ENCODE measurements at places on chromosomes 7 and 10.

DNA sequence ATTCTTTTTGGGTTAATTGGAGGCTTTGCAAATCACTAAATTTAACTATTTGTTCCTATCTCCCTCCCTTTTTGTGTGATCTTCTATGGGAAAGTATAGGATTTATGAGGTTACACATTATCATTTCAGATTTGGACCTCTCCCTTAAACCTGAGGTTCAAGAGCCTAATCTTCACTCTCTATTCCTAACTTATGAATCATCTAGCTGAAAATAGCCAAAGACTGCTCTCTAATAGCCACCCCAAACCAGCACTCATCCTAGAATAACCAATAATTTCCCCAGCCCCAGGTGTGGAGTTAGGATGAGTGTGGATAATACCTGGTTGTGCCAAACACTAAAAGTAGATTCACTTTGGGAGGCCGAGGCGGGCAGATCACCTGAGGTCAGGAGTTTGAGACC lies 499.2 kb downstream of the GFRA1 start:
- DNase-seq = peak; percentile 20

DNA sequence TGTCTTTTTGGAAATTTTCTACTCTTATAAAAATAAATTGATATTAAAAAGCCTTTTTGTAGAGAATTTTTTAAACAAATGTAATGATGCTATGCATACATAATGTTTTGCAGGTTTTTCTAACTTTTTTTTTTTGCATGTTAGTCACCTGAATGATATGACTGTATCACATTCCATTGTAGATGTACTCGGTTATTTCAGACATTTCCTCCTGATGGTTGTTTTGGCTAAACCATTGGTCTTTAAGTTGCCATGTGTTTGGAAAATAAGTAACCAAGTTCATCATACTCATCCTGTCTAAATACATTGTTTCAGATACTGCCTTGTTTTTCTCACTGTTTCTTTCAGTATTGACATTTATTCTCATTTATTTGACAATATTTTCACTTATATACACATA lies 25.8 kb downstream of the NHLRC2 start:
- peak; percentile 54 for DNase-seq

GRCh38 chr7:121323515-121324302 lies 5.1 kb upstream of the WNT16 start:
- DNase-seq = no peak

DNA sequence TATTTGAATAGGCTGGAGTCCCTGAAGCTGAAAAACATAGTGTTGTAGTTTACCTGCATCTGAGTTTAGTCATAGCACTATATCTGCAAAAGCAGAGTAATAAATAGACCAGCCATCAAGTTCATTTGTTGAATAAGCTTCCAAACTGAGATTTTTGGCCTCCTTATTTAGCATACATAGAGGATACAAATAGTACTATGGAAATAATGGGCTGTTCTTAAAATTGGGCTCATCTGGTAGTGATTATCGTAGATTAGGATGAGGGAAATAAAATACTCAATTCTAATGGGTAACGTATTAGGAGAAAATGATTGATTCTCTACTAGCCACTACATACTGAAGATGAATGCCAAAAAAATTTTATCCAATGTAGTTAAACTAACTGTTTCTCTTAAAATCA lies 41.4 kb upstream of the TMEM196 start:
- DNase-seq = no peak

- no peak for DNase-seq
Measured at GRCh38 chr7:516216-516605, 3.4 kb downstream of the PDGFA start.

DNA sequence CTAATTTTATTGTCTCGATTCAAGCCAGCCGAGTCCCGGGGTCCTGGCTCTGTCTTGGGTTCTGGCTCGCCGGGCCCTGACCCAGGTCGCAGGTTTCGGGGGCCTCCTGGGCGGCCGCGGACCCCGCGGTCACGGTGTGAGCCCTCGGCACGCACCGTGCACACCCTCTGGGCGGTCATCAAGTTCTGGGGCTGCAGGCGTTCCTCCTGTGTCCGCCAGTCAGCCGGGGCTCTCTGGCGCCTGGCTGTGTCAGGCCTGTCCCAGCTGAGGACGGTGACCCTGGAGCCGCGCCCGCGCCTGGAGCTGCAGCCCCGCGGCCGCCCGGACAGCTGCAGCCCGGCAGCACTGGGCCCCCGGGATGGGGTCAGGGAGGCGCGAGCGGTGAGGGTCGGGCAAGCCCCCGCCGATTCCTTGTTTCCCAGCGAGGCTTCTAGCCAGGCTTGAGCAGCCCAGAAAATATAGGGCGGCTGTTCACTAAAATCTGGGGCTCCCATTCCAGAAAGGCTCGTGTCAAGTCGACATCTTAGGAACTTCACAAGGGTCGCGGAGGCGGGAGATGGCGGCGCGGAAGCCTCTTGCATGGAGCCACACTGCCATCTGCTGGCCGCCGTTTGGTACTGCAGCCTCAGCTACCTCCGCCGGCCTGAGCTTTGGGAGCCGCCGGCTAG lies 4.2 kb upstream of the HOXA7 start:
- peak; percentile 80 for DNase-seq
